Stimulated activated CD8-positive, alpha-beta memory T cell treated with anti-CD3 and anti-CD28 coated beads, Interleukin-4, amount 100 ng/mL, for 48 hours (primary cell): ENCODE measurements at places on chromosomes 1 and 21.

GRCh38 chr1:1183221-1183747, 9.6 kb downstream of the TTLL10 start:
- no peak for DNase-seq

- no peak for DNase-seq
Measured at GRCh38 chr1:92764116-92764515, 20.8 kb downstream of the EVI5 start.

DNA sequence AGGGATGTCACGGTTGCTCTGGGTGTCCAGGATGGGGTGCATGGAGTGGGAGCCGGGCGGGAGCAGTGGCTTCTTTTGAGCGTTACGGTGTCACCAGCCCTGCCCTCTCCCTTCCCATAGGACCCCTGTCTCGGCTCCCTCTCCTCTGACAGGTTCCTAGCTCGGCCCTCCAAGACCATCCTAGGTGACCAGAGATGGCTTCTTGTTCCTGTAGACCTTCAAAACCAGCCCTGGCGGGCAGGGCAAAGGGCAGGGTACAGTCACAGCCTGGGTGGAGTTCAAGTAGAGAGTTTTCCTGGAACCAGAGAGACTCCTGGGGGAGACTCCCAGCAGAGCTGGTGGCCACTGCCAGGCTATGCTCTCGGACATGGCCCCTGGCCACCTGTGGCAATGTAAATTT, 345.6 kb upstream of the AJAP1 start:
- DNase-seq: no peak

GRCh38 chr1:94792473-94793295, 27.5 kb upstream of the SLC44A3 start:
- DNase-seq: no peak

DNA sequence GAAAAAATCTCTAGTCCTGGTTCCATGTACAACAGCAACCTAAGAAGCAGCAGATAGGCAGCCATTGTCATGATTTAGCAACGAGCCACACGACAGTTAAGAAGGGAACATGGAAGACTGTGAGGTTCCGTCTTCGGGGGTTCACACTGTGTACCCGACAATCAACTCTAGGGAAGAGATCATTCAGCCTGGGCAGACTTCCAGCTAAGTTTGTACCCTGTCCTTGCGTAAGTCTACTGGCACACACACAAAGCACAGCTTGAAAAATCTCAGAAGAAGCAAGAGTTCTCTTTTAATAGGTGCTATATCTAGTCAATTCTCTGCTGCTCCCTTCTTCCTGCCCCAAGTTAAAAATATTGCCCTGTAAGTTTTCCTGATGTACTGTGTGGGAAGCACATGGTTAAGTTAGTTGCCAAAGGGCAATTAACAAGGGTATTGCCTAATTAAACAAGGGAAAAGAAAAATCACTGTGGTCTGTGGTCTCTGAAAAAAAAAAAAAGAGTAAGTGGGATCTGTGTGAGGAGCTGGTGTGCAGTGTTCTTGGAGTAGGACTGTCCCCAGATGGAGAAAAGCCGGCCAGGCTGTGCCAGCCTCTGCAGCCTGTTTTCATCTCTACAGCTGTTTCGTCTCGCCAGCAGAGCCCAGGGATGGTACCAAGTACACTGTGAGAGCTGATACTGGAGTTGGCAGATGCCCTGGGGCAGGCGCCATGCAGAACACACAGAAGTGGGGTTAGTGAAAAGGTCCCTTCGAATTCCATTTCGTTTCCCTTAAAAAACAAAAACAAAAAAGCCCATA, 6.4 kb upstream of the MYBPHL start:
- DNase-seq: no peak

GRCh38 chr1:42680055-42680454, 2.2 kb upstream of the YBX1 start:
- no peak for DNase-seq

DNA sequence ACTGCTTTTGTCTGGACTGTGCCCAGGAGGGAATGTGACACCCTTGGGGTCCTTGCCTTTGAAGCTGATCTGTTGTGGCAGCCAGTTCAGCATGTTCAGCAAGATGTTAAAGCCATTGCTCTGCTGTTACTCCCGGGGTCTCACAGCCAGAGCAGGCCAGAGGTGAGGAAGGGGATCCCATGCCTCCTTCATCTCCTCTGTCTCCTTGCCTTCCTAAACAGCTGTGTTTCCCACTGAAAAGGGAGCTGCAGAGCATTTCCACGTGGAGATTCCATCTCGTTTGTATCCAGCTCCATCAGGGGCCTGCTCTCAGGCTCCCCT, 135.8 kb upstream of the COL6A1 start:
- no peak for DNase-seq
